ENCODE measurements at places on chromosomes 2 and 18.

GRCh38 chr2:17571681-17572080, 31.2 kb downstream of the VSNL1 start:
- DNase-seq: no peak

GRCh38 chr2:148901142-148901541, 26.1 kb downstream of the KIF5C start:
- no peak for DNase-seq

DNA sequence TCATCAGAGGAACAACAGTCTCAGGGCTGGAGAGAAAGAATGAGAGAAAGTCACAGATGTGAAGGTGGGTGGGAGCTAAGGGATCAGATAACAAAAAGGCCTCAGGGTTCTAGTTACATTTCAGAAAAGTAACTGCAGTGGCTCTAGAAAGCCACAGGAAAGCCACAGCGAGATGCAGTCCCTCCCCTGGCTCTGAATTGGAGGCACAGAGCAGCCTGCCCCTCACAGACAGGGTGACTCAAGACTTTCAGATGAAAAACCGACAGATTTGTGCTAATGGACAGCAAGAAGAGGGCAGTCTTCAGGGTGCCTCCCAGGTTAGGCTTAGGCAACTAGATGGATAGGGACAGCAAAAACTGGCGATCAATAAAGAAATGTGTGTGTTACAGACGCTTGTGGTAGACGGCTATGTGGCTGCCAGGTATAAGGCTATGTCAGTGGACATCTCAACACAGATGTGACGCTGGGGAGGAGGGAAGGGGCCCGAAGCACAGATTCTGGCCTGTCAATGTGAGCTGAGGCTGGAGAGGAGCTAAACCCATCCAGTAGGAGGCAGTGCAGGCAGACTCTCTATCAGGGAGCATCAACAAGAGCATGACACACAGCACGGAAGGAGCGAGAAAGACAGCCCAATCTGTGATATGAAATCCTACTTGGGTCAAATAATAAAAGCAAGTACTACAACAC, 26.2 kb downstream of the UNC50 start:
- DNase-seq: peak; percentile 24

- DNase-seq: no peak
Measured at GRCh38 chr18:12477606-12478005, 69.9 kb downstream of the PRELID3A start.
